ENCODE measurements at places on chromosomes 6 and 20.

DNA sequence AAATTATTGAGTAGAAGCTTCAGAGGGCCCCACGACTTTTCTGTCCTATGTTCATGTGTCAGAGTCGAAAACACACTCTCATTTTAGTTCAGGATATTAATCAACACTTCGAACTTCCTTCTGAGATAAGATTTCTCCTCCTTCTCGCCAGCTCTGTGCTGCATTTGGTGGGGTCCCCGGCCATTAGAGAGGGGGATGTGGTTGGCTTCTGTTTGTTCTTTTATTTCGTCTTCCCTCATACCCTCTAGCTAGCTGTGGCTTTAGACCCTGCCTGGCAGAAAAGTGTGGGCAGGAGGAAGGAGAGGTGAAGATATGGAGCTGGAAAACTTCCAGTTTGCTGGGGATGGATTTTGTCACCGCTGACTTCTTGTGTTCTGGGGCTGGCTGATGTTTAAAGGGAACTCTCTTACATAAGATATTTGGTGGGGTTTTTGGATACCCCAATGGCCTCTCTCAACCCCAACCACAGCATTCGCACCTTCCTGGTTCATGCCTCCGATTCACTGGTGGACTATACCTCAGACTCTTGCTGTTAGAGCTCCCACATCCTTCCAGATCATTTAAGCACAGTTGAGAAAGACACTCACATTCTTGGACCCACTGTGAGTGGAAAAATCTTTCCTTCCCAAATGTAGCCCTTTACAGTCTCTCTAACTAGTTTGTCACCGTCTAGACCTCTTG, 30.7 kb upstream of the TMX4 start:
- no peak for DNase-seq

GRCh38 chr6:160949531-160949930, 42.0 kb upstream of the MAP3K4 start:
- no peak for DNase-seq

GRCh38 chr20:57153238-57153905, 113.1 kb downstream of the BMP7 start:
- no peak for DNase-seq

GRCh38 chr6:100078509-100078908, 84.5 kb upstream of the MCHR2 start:
- no peak for DNase-seq

DNA sequence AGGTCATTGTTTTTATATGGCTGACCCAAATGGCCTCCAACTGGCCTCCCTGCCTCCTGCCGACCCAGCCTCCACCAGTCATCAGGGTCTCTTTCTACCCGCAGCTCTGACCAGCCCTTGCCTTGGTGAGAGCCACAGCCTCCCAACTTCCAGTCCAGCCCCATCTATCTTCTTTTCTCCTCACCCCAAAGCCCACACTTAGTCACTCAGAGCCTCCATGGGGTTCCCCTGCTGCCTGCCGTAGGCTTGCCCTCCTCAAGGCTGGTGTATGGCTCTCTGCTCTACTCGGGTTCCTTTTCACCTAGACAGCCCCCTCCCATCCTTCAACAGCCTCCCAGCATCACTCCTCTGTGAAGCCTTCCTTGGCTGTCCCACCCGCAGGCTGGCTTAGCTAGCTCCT, 18.2 kb downstream of the TCF15 start:
- DNase-seq = no peak

GRCh38 chr6:95593025-95593424, 15.7 kb downstream of the MANEA start:
- DNase-seq = no peak

DNA sequence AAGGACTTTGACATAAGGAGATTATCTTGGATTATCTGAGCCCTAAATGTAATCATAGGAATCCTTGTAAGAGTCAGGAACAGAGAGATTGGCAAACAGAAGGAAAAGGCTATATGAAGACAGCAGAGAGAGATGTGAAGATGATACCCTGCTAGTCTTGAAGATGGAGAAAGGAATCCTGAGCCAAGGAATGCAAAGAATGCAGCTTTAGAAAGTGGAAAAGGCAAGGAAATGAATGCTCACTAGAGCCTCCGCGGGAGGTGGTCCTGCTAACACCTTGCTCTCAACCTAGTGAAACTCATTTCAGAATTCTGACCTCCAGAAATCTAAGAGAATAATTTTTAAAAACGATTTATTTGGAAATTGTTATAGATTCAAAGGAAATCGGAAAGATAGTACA, 117.1 kb downstream of the TBXT start:
- DNase-seq = no peak

- DNase-seq = no peak
These were observed 82.3 kb downstream of the CD164 start for GRCh38 chr6:109299776-109300564.

DNA sequence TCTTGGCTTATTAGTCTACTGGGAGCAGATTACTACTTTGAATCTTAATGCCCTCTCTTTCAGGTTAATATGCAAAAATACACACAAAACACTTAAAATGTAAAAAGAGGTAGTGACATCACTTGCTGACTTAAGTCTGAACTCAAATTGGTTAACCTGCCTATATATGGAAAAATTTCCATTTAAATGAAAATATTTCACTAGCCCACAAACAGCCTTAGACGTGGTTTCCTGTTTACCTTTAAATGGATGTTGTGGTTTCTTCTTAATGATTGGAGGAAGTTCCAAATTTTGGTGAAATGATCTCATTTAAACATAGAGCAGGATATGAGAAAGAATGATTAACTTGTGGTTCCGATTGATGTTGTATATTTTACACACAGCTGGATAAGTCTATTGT, 553.7 kb downstream of the CD109 start:
- DNase-seq = no peak

DNA sequence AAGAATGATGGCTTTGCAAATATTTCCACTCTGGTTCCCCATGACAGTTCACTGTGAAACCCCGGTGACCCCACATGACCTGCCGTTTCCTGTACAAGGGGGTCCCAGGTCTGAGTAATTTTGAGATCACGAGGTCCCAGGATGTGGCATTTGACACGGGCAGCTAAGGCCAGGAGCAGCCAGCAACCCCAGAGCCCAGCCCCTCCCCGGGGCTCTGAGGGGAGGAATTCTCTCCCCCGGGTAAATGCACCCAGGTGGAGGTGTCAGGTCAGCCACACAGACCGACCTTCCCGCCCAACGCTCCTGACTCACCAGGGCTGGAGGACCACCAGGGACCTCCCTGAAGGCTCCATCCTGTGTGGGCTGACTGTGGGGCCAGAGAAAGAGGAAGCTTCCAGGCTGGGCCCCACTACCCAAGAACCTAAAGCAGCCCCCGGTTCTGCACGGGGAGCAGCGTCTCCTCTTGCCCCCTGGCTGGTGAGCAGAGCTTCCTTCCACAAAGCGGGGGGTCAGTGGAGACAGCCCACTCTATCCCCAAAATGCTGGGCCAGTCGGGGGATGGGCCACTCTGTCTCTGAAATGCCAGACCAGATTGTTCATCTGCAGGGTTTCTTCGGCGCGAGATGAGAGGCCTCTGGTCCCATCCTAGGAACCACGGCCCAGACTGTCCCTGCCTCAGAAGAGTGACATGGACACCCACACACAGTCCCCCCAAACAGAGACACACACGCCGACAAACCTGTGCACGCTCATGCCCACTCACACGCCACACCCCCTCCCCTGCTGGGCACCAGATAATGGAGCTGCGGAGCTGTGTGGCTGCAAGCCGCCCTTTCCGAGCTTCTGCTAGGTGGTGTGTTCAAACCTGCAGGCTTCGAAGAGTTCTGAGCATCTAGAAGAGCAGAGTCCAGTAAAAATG, 23.4 kb upstream of the SLCO4A1 start:
- no peak for DNase-seq

GRCh38 chr6:158384671-158385110, 72.4 kb downstream of the TULP4 start:
- DNase-seq = no peak

- DNase-seq = no peak
These were observed 189.1 kb downstream of the DTNBP1 start for GRCh38 chr6:15473741-15474161.

GRCh38 chr20:48607544-48607865, 220.3 kb downstream of the PREX1 start:
- no peak for DNase-seq

GRCh38 chr20:58434326-58434725, 45.3 kb downstream of the VAPB start:
- no peak for DNase-seq

GRCh38 chr6:40900791-40901190, 138.2 kb downstream of the UNC5CL start:
- DNase-seq = no peak

DNA sequence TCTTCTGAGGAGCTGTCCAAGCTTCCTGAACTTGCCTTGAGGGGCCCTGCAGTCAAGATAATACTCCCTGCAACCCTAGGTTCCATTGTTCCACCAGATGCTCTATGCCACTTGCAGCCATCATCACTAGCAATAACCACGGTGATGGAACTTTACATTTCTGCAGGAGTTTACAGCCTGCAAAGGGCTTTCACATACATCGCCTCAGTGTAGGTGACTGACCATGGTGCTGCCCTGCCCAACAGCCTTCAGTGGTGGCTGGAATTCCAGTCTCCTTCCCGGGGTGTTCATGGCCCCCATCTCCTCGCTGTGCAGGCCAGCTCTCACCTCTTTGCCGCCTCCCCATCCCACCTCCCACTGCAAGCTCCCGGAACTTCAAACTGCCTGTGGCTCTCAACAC, 225.5 kb upstream of the ECI2 start:
- DNase-seq = no peak

GRCh38 chr6:19838442-19839236, 1.5 kb downstream of the ID4 start:
- no peak for DNase-seq

DNA sequence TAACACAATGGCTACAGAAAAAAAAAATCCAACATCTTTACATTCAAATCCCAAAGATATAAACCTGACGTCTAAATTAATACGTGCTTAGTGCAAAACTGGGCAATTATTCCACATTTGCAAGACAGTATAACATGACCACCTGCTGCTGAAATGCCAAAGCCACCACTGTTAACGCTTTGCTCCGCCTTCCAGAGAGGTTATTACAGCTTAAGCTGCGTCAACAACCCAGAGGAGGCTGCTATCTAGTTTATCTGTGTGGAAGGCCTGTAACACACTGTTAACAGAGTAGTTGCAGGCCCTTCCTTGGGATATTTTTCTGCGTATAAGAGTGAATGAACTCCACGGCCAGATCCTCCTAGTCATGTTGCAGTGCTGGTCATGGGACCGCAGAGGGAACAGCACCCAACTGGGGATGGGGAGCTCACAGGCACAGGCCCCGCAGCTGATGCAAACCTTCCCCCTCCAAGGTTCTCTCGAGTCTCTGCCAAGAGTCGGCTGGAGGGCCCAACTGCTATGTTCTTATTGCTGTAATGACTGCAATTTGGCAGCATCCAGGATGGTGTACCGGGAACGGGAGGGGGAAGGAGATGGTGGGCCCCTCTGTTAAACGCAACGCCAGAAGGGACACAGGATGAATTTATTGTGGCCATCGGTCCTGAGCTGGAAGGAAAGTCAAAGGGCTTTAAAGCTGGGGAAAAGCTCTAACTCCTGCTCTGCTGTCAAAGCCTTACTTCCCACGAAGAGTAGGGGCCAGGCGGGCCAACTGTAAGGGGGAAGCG, 993 bp upstream of the NCOA7 start:
- DNase-seq = no peak

- no peak for DNase-seq
These were observed 655.0 kb downstream of the QKI start for GRCh38 chr6:164069350-164069990.

- no peak for DNase-seq
These were observed 105.2 kb downstream of the SMOC2 start for GRCh38 chr6:168546151-168546550.

DNA sequence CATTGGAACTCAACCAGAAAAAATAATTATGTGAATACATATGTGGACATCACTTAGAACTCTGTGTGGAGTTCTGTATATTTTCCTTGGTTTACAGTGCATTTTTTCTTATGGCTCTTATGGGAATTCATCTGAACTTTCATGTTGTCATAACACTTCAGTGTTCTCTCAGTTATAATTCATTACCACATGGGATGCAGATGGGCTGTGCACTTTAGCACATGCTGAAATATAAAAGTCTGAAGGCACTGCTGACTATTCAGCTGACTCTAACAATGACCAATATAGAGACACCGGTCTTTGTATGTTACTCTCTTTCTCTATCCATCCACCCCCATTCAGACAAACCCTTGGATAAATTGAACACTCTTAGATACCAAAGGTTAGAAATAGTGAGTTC, 29.3 kb downstream of the GRIK2 start:
- no peak for DNase-seq

DNA sequence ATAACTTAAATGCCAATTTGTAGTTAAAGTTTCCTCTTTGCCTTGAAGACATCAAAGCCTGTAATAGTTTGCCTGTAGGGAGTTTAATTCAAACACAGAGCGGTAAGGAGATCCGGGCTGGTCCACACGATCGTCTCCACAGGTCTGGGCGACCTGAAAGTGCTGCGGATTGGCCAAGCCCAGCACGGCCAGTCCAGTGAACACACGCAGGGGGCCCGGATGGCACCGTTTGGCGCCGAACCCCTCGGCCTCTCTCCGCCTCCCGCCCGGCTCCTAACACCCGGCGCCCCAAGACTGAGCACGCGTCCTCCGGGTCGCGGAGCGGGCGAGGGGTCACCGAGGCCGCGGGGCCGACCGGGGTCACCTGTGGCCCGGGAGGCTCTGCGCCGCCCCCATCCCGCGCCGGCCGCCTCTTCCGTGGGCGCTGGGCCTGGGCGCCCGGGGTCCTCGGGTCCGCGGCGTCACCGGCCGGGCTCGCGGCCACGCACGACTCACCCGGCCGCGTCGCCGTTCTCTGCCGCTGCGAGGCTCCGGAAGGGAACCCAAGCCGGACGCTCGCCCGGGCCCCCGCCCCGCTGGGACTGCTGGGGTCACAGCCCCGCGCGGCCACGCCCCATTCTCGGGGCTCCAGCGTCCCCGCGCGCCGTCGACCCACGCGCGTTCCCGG, 481 bp downstream of the SERPINB6 start:
- DNase-seq = peak; percentile 22

DNA sequence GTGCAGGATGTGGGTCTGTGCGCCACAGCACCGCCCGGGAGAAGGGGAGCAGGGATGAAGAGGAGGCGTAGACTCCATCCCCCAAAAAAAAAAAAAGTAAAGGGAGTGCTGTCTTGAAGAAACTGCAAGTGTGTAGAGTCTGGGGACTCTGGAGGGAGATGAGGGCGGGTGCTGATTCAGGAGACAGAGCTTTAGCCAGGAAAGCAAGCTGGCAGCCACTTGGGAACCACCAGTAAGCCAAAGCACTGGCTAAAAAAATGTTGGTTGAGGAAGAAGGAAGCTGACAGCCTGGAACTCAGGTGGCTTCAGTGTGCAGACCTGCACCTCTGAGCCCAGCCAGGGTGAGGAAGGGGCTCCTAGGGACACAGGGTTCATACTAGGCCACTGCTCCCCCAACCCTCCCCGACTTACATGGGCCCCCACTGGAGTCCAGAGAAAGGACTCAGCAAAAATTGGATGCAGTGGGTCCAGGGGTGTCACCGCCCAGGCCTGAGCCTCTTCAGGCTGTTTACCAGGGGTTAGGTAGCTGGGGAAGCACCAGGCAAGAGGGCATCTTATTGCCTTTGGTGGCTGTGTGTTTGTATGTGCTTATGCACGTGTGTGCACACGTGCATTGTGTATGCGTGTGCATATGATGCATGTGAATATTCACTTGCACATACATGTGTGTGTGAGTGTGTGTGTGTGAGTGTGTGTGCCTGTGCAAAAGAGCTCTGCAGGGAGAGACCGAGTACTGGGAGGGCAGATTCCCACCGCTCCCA, 153.5 kb upstream of the MLN start:
- no peak for DNase-seq

Measured in effector CD8-positive, alpha-beta T cell (primary cell).